ENCODE measurements at places on chromosomes 1 and 21.

GRCh38 chr1:111219557-111220286, 7.8 kb upstream of the CHI3L2 start:
- no peak for DNase-seq

GRCh38 chr1:244585867-244586266, 67.1 kb upstream of the DESI2 start:
- DNase-seq, result no peak

- DNase-seq, result no peak
These were observed 28.0 kb downstream of the TAF5L start for GRCh38 chr1:229597877-229598276.

DNA sequence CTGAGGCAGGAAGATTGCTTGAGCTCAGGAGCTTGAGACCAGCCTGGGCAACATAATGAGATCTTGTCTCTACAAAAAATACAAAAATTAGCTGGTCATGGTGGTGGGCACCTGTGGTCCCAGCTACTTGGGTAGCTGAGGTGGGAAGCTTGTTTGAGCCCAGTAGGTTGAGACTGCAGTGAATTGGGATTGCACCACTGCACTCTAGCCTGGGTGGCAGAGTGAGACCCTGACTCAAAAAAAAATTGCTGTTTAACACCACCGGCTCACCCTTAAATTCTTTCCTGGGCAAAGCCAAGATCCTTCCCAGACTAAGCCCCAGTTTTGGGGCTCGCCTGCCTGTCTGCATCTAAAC, 6.6 kb upstream of the NSUN4 start:
- DNase-seq, result no peak

- DNase-seq, result no peak
These were observed 535.4 kb downstream of the KIF26B start for GRCh38 chr1:245690156-245690690.

DNA sequence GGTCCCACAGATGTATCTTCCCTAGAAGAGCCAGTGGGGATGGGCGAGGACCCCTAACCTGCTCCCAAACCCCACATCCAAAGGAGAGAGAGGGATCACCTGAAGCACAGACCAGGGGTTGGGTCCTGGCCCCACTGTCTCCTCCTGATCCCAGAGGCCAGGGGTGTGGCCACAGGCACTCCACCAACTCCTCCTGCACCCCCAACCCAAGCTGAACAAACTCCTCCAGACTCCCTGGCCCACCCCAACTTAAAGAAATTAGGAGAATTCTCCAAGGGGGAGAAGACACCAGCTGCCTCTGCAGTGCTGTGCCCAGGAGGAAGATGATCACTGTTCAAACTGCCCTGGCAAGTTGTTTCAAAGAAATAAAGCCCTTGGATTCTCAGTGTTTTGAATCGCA, 4.5 kb upstream of the PRAMEF12 start:
- DNase-seq, result no peak

- DNase-seq, result no peak
These were observed 155.7 kb downstream of the S1PR1 start for GRCh38 chr1:101392552-101392951.

DNA sequence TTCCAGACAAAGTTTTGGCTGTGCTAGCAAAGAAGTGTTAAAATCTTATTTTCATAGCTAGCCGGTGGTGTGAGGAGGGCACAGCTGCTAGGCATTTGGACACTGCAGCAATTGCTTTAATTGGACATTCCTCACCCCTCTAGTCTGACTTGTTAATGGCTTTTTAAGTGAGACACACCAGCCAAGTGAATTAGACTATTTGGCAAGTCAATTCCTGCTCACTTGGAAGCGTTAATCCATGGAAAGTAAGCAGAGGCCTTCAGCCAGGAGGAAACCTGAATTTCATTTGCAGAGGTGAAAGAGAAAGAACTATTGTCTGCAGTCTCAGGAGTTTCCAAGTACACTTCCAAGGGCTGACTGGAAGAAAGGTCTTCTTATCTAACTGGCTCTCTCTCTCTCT, 175.7 kb downstream of the ST6GALNAC3 start:
- no peak for DNase-seq

DNA sequence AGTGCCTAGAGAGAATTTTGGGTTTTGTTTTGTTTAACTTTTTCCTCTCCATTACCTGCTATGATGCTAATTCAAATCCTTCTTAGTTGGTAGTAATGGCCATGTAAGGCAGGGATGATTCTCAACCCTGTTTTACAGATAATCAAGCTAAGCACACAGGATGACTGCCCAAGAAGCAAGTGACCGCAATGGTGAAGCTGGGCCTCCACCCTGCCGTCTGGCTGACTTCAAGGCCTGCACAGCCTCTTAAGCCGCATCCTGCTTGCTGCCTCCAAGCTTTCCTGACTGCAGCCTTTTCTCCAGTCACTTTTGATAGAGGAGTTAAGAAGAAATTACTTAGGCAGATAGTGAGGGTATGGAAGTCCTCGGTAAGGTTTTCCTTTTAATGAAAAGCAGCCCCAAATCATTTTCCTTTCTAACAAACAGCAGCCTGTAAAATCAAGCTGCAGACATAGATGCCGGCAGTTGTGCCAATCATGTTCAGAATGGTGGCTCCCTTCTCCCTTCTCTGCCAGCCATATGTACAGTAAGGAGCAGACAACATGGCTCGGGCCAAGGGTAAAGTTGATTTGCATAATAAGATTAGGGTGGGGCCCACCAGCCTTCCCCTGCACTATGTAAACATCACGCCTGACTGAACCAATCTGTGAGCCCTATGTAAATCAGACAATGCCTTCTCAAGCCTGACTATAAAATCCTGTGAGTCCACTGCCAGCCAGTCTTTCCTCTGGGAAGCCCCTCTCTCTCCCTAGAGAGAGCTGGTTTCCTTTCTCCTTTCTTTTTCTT, 8.8 kb upstream of the CTBS start:
- no peak for DNase-seq

GRCh38 chr1:68963353-68963752, 466.5 kb upstream of the DEPDC1 start:
- no peak for DNase-seq

- no peak for DNase-seq
These were observed 43.6 kb upstream of the WNT2B start for GRCh38 chr1:112465122-112465521.

DNA sequence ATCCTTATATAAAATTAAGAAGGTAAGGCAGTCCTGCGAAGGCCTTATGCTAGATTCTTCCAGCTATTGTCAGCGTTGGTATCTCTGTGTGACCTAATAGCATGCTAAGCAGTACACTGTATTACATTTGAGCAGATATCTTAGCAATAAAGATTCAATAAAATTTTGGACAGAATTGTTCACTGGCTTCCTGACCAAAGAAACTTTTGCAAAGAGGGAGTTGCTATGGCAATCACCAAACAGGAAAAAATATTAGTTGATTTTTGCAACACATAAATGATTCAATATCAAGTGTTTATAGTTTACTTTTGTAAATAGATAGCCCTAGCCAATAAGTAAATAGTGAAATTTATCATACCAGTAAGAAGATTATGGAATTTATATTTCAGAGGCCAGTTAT, 31.0 kb upstream of the PLEKHO1 start:
- no peak for DNase-seq

- DNase-seq, result no peak
These were observed 112.3 kb downstream of the HLX start for GRCh38 chr1:220991506-220991905.

DNA sequence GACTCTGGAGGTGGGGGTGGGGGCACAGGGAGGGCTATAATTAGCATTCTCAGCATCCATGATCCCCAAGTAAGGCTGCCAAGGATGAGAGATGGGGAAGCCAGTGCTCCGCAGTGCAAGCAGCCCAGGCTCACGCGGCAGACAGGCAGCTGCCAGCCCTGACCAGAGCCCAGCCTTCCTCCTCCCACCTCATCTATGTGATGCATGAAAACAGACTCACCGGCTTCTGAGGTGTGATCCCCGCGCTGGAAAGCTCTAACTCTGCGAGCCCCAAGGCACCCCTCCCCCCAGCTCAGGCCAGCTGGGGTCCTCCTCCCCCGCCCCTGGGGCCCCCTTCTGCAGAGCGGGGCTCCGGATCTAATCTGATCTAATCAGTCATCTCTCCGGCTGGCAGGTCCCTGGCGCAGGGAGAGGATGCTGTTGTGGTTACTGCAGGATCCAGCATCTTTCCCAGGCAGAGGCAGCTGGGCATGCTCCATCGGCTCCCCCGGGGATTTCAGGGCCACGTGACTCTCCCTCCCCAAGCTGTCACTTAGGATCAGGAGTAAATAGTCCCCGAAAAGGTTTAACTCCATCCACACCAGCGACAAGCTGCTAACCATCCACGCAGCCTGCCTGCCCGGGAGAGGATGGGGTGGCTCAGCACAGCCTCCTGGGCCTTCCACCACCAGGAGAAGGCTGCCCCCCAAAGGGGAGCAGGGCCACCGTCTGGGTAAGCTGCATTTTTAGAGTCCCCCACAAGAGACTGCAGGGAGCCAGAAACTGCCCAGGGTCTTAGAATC, at the start of gene PLEKHA6:
PLEKHA6 (minus strand) TSS at position 456 of the 782 bp plus-strand sequence. CDS start 86,202 bp downstream, outside the sequence.
- DNase-seq, result no peak

- no peak for DNase-seq
These were observed 5.0 kb downstream of the TESK2 start for GRCh38 chr1:45485949-45486348.

DNA sequence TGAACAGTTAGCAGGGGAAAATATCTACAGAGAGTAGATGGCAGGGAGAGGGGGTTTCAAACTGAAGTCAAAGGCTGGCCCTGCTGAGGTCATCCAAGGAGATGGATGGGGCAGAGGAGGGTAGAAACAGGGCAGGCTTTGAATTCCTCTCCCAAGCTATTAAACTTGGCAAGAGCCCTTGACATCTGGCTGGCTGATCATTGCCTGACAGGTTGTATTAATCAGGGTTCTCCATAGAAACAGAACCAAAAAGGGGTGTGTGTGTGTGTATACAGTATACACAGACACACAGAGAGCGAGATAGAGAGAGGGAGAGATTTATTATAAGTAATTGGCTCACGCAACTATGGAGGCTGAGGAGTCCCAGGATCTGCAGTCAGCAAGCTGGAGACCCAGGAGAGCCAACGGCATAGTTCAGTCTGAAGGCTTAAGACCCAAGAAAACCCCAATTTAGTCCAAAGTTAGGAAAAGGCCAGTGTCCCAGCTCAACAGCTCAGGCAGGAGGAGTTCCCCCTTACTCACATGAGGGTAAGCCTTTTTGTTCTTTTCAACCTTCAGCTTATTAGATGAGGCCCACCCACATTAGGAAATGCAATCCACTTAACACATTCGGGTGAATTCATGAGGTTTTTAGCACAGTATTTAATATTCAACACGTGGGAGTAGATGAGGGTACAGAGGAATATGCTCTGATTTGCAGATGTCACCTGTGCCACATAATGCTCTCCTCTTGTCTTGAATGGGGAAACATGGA, 46.7 kb upstream of the HAO2 start:
- no peak for DNase-seq

DNA sequence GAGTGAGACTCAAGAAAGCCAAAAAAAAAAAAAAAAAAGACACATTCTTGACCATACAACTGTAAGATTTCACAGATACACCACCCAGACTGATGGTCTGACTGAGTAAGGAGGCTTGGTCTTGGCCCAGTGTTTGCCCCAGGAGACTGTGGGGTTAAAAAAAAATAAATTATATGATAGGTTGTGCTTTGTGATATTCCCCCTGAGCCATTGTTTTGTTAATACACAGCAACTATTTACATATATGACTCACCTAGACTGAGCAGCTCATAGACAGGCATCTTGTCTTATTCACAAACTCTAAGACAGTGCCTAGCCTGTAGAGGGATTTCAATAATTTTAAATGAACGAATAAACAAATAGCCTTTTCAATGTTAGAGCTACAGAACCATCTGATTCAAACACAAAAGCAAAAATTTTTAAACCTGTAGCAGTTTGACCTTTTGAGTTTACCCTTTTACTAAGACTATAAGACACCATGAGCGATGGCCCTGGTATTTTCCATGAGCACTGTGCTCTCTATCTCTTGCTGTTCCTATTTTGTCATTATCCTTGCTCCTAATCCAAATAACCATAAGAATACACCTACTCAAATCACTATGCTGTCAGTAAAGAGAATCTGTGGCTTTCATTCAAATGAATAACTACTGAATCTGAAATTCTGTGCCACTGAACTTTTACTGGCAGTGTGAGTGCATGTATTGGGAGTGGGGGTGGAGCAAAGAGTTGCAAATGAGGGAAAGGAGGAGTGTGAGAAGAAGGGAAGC, 199.4 kb upstream of the PTBP2 start:
- DNase-seq, result no peak

DNA sequence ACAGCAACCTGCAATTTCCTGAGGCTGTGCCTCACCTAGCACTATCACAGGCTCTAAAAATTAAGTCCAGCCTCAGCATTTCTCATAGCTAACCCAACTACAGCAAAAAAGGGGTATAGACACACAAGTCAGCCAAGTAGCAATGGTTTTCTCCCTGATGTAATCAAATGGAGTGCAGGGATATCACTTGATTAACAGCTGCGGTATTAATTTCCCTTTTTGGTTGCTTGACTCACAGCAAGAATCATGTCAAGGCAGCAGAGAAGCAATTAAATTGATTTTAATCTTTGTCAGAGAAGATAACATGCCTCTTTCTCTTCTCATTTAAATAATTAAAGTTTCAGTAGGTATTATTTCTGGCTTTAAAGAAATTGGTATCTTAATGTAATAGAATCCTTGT, 278.9 kb downstream of the RWDD3 start:
- DNase-seq, result no peak

DNA sequence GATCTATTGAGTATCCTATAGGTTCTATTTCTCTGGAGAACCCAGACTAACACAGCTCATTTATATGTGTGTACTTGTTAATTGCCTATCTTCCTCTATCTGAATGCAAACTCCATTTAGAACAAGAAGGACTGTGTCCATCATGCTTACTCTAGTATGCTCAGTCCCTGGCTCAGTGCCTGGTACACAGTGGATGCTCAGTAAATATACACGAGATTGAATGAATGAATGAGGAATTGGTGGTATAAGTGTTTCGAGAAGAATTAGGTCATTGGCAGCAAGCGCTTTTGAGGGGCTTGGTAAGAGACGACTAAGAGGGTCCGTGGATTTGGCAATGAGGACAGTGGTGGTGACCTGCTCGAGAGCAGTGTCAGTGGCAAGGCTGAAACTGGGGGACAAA, 112.5 kb downstream of the CSMD2 start:
- no peak for DNase-seq

DNA sequence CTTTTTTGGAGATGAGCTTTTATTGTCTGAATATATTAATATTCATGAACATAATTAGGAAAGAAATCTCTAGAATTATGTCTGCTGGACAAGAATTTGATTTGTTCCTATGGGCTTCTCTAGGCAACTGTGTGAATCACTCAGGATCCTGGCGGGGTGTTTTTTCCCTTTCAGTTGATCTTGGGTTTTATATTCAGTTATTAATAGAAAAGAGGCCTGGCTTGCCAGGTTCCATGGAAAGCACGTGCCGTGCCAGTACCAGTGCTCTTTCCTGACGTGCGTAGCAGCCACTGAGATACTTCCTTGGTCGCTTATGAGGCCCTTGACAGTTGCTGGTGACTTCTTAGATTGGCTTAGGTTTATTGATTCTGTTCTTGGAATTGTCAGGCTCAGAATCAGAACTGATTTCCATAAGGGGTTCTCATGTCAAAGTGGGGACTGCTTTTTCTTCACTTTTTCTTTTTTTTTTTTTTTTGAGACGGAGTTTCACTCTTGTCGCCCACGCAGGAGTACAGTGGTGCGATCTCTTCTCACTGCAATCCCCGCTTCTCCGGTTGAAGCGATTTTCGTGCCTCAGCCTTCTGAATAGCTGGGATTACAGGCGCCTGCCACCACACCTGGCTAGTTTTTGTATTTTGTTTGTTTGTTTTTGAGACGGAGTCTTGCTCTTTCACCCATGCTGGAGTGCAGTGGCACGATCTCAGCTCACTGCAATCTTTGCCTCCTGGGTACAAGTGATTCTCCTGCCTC, 48.7 kb upstream of the KIF1B start:
- DNase-seq, result no peak
